ENCODE measurements at places on chromosomes 6 and 20.

DNA sequence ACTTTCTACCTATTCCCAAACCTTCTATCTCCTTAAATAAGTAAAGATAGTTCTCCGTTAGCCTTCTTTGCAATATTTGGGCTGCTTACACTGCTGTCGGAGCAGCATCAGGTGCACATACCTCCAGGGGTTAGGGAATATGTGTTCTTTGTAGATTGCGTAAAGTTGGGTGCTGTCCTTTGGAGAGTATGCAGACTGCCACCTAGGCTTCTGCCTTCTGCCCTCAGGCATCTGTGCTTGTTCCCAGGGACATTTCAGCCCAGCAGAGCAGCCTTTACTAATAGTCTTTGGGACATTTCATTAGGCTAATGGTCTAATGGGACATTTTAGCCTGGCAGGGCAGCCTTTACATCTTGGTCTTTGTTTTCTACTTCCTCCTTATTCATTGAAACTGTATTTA, 260.6 kb downstream of the TPBG start:
- DNase-seq, result no peak

GRCh38 chr6:3843379-3844096, 5.6 kb upstream of the FAM50B start:
- no peak for DNase-seq

DNA sequence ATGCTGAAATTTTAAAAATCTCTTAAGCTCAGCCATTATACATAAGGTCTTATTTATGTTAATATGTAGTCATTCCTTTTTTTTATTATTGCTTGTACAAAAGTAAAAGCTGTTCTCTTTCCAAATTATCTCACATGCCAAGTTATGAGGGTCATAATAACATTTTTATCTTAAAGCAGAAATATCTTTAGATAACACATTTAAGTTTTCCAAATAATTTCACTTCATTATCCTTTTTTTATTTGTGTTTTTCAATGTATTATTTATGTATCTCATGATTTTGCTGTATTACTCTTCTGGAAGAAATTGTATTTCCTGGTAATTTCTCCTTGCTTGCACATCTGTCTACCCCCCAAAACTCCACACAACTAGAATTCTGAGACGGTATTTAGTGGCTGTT, 461.1 kb upstream of the SOX4 start:
- DNase-seq, result no peak

GRCh38 chr20:5354901-5355300, 38.1 kb upstream of the PROKR2 start:
- no peak for DNase-seq
